ENCODE measurements at places on chromosomes 16 and 17.

- no peak for DNase-seq
Observed at GRCh38 chr17:19316761-19317358, 45.7 kb downstream of the B9D1 start.

- no peak for DNase-seq
Observed at GRCh38 chr16:17628983-17629382, 158.2 kb upstream of the XYLT1 start.

GRCh38 chr17:40303708-40304551, 5.0 kb upstream of the RARA start:
- no peak for DNase-seq

- no peak for DNase-seq
Observed at GRCh38 chr16:65306300-65306699, 184.4 kb upstream of the CDH11 start.

DNA sequence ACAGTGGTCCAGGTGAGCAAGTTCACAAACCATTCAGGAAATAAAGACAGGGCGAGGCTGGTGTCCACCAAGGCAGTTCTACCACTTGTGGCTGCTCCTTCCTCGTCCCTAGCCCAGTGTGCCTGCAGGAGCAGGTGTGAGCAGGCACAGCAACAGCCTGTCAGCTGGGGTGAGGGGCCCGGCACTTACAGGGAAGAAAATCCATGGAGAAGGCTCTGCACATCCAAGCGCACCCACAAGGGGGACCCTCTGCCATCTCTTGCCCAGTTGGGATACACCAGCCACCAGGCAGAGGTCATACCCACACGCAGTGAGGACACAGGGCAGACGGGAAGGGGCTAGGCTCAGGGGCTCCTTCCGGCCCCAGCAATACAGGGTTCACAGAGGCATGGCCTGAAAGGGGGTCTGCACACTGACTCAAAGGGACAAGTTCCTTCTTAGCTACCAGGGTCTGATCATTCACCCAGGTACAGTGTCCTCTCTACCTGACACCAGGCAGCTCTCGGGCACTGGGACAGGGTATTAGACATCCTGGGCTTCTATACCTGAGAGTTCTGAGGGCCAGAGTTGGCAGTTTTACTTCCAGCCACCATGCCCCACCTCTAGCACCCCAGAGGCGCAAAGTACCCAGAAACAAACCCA, 27.0 kb downstream of the CDIP1 start:
- no peak for DNase-seq

GRCh38 chr17:75843577-75844529, at the start of gene UNC13D:
TSS of gene UNC13D (minus strand) at chr17:75844404. CDS start at chr17:75844337, 67 bp downstream.
- no peak for DNase-seq

- DNase-seq = no peak
Observed at GRCh38 chr17:44956998-44957981, 9.7 kb upstream of the KIF18B start.

GRCh38 chr17:42886283-42887176, 14.1 kb upstream of the G6PC1 start:
- DNase-seq = no peak

DNA sequence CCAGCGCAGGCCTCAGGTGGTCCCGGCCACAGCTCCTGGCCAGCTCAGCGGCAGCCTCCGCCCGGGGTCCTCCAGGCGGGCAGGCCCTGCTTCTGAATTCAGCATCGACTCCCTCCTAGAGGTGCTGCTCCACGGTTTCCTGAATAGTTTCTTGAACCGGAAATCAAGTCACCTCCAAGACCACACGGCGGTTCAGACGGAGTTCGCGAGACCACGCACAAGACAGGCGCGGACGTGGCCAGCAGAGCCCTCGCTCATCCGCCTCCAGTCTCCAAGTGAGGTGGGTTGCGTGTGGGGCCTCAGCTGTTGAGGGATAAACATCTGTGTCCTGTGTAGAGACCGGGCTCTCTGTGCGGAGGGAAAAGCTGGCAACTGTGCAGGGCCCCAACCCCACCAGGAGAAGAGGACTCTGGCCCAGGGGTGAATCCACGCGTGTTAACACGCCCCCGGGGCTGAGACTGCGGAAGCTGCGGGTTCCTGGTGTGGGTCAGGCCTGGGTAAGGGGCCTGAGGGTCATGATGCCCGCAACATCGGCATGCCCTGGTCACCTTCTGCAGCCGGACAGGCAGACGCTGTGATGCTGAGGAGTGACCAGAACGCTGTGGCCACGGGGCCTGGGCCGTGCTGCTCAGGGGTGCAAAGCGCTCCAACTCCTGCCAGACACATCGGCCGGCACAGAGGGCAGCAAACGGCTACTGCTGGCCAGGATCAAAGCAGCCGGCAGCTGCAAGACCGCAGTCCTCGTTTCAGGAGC, 55.0 kb upstream of the METRNL start:
- DNase-seq = no peak

DNA sequence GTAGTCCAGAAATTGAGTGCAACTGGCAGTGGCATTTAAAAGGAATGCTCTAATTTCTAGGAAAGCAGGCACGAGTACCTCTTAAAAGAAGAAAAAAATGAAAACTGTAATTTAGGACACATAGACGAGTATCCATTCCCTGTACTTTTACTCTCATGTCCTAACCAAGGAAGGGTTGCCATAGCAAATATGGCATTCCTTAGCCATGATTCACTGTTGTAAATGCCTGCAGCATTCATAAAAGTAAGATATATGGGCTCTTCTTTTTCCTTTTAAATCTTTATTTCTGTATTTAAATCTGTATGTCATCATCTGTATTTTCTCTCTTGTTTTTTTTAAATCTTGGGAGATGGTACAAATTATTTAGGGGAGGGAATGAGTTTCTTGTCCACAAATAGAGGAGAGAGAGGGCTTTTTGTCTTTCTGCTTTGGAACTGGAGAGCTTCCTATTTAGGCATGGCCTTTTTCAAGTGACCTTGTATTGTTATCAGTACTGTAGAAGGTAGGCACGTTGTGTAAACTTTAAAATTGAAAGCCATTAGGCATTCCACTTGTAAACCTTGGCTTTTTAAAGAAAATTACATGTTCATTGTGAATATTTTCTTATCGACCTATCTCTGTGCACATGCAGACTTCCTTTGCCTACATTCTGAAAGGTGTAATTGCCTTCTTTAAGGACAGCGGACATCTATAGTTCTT, 50.0 kb downstream of the TENT4B start:
- no peak for DNase-seq

DNA sequence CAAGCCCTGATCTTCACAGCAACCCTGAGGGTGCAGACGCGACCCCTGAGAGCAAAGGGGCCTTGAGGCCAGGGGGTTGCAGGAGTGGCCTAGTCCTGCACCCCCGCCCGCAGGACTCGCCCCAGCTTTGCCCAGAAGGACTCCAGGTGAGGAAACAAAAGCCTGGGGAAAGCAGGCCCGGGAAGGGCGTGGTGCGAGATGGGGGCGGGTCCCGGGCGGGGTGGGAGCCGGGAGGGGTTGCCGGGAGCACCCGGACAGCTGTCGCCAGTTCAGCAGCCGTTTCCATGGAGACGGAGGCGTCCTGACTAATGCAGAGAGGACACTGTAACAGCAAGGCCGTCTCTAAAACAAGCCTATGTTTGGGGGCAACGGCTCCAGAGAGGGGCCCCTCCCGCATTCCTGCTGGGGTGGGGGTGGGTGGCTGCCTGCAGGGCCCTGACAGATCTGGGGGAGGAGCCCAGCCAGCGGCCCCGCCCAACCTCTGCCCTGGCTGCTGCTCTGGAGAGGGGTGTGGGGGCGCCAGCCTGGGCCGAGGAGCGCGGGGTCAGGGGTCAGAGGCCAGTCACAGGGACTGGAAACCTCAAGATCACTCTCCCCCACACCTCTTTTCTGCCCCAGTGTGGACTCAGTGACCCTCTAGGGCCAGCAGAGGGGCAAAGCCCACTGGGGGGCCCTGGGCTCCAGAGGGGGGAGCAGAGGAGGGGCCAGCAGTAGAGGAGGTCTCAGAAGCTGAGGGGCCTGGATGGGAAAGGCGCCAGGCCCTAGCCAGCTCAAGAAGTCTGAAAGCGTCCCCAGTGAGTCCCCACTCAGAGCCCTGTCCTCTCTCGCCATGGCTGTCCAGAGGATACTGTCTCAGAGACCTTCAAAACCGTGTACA, 3.1 kb upstream of the TPPP3 start:
- no peak for DNase-seq

- no peak for DNase-seq
Observed at GRCh38 chr16:75279305-75279704, 27.9 kb upstream of the BCAR1 start.

DNA sequence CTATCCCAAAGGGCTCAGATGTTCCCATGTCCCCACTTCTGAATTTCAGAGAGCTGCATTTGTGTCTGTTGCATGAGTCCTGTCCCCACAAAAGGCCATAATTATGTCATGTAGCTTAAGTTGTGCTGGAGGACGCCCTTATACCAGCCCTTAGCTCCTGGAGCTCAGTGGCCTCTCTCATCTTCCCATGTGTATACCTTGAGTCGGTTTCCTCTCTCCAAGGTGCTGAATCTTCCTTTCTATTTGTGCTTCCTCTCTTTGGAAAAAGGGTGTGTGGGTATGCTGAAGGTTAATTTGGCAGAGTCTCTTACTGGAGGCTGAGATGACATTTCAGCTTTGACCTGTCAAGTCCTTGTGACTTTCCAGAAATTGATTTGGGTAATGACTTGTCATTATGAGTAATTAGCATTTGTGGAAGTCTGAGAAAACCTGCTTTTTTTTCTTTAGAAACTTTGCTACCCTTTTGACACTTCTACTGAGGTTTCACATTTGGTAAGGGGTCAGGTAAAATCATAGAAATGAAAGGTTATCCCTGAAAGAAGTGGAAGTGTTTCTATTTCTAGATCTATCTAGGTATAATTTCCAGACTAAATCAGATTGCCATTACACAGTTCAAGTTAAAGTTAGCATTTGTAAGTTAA, 185.4 kb downstream of the ABCC12 start:
- no peak for DNase-seq

- no peak for DNase-seq
Observed at GRCh38 chr17:61784510-61784909, 78.8 kb downstream of the BRIP1 start.

GRCh38 chr16:69663846-69664245, 62.5 kb downstream of the NQO1 start:
- no peak for DNase-seq

DNA sequence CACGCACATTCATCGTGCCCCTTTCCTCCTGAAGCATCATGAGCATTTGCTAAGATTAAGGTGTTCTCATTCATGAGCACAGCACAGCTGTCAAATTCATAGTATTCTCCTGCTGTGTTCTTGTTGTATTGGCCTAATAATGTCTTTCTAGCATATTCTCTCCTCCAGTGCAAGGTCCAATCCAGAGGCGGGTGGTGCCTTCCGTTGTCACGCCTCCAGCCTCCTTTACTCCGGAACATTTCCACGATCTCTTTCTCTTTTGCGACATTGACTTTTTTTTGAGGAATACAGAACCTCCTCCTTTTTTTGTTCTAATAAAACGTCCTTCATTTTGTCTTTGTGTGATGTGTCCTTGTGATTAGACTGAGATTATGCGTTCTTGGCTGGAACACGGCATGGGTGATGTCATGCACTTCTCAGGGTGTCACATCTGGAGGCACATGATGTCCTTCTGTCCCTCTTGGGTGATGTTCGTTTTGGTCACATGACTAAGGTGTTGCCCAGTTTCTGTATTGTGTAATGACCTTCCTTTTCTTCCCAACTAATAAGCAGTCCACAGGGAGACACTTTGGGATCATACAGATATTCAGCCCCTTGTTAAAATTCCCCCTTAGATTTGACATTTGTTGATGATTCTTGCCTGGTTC, 66.3 kb downstream of the CLEC16A start:
- no peak for DNase-seq

DNA sequence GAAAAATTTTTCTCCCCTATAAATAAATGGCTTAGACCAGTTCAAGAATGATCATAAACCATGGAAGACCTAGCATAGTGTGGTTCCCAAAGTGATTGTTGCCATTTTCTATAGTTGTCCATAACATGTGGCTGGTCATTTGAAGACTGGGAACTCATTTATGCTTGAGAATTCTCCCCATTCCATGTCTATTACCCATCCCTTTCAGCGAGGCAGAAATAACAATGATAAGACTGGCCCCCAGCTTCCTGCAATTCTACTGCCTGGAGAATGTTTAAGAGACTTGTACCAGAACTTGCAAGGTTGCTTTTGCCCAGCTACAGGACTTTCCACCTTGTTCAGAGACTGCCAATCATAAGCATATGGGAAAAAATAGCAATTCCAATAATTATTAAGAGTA, 146.5 kb upstream of the CDH11 start:
- DNase-seq = no peak

DNA sequence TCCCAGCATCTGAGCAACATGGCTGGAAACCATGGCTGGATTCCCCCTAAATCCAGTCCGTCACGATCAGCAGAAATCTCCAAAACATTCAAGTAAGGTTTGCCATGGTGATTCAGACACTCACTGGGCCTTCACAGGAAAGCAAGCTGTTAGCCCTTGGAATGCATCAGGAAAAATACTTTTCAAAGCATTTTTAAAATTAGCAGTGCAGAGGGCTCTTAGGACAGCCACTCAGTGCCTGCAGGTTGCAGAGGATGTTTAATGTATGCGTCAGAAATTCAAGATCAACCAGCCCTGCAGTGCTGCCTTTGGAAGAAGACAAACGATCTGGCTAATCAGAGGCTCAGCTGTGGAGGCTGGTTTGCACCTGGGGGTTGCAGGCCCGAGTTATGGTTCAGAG, 50.3 kb downstream of the FOXL1 start:
- no peak for DNase-seq

DNA sequence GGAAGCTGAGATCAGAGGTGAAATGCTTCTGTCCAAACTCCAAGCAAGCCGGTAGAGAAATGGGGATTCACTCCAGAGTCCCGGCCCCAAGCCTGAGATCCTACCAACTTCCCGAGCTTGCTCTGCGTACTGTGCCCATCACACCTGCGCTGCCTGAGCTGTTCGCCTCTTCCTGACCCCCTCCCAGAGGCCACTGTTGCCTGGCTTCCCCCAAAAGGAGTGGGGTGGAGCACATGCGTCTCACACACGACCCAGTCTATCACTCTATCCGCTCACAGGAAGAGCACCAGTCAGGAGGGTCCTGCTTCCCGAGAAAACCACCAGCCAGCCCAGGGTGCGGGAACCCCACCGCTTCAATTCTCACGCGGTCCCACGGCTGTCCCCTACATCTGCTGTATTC, 13.5 kb upstream of the C16orf95 start:
- DNase-seq = no peak

- DNase-seq = no peak
Observed at GRCh38 chr17:31583772-31584356, 192.4 kb downstream of the RAB11FIP4 start.

DNA sequence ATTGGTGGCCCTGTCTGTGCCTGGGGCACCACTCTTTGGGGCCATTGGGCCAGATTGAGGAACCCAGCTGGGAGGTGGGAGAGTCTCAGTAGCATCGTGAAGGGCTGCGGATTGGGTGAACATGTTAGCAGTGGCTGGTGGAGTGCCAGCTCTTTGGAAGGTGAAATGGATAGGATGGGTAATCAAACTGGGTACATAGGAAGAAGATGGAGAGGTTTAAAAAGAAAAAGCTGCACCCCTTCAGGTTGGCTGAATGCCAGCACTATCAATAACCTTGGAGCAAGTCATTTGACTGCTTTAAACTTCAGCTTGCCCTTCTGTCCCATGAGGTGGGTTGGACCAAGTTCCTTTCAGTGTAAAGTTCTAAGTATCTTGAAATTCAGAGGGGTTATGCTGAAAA, 95.0 kb downstream of the RPTOR start:
- DNase-seq = no peak
